HCT116 (cell line): ENCODE measurements at places on chromosomes 7 and 10. TPM values are rescaled to one million over a fixed set of nuclear protein-coding genes. Genes with fewer than 3 reads are reported as not detected.

DNA sequence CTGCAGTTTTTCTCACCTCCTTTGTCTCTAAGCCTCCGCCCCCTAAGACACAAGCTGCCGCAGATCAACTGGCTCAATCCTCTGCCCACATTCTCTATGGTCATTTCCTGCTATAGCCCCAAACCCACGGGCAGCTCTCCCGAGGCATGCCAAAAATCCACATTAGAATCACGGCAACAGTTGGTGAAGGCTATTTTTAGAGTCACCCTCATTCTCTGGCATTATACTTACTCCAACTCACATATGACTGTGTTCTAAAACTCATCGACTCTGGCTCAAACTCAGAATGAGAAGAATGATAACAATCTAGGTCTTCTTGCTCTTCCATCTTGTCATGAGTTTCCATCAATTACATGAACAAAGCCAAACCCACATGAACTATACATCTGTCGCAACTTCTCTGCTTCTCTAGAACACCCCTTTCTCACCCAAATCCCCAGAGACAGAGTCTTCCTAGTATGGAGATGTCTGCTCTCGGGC is 10.9 kb upstream of the KIAA1549 start:
- no peak overlapping the region for H3K4me3 ChIP-seq
- no peaks in the 10 kb centered on the region for H3K27me3 ChIP-seq
- H3K36me3 ChIP-seq = no peaks in the 10 kb centered on the region
- no peak for DNase-seq

The IKZF1 gene
- 0.57 TPM for total RNA-seq

DNA sequence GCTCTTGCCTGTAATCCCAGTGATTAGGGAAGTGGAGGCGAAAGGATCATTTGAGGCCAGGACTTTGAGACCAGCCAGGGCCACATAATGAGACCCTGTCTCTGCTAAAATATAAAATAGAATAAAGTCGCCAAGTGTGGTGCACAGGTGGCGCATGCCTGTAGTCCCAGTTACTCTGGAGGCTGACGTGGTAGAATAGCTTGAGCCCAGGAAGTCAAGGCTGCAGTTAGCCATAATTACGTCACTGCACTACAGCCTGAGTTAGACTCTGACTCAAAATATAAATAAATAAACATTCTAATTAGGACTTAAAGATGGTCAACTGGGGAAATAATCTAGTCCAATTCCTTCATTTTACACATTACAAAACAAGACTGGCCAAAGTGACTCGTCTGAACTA is 768 bp downstream of the CHCHD2 start:
- peak overlapping the region; percentile 62 for H3K27ac ChIP-seq
- H3K4me1 ChIP-seq = peaks cover 15% of the 10 kb centered on the region
- peak; percentile 39 for DNase-seq
- H3K27me3 ChIP-seq = no peaks in the 10 kb centered on the region
- peak overlapping the region; percentile 91 for H3K4me3 ChIP-seq

DNA sequence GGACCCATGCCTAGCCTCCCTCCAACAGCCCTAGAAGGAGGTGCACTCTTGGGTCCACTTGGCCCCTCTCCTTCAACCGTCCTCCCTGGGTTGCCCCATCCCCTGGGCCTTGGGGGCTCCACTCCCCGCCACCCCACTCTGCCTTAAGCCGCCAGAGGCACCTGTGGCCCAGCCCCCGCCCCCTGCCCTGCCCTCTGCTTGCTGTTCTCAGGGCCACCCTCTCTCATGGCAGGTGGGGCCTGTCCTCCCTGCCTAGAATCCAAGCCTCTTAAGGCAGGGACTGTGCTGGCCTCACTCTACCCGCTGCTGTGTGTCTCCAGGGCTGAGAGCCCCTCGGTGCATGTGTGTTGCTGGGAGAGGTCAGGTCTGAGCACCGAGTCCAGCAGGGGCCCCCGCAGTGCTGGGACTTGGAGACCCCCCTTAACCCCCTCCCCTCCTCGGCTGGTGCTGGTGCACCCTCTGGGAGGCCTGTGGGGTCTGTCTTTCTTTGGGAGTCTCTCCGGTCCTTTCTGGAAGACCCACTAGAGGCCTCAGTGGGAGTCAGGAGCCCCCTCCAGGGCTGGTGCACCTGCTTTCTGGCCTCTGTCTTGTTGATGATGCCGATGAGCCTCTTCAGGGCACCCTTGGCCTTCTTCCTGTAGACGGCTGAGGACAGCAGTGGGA is 43.8 kb downstream of the CFAP46 start:
- H3K4me3 ChIP-seq = no peak overlapping the region
- DNase-seq = no peak
- no peaks in the 10 kb centered on the region for H3K36me3 ChIP-seq
- H3K27ac ChIP-seq = no peak overlapping the region
- H3K4me1 ChIP-seq = no peaks in the 10 kb centered on the region
- H3K27me3 ChIP-seq = 0 out of 2 replicates have a peak, but pooled peaks cover 4% of the 10 kb centered on the region
